ENCODE measurements at places on chromosomes 5 and 9.

GRCh38 chr5:101637599-101637998 lies 658.5 kb downstream of the SLCO4C1 start:
- no peak for DNase-seq

DNA sequence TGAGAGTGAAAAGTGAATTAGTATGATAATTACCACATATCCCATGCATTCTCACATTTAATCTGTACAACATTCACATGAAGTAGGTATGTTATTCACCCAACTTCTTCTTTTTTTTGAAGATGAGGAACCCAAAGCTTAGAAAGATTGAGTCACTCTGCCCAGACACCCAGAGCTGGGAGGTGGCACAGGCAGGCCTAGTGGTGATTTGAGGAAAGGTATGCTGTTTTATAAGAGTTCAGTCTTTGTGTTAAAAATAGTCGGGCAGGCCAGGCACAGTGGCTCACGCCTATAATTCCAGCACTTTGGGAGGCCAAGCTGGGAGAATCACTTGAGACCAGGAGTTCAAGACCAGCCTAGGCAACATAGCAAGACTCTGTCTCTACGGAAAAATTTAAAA lies 285.3 kb downstream of the NR3C1 start:
- no peak for DNase-seq

GRCh38 chr5:24525414-24525813 lies 119.4 kb downstream of the CDH10 start:
- no peak for DNase-seq

DNA sequence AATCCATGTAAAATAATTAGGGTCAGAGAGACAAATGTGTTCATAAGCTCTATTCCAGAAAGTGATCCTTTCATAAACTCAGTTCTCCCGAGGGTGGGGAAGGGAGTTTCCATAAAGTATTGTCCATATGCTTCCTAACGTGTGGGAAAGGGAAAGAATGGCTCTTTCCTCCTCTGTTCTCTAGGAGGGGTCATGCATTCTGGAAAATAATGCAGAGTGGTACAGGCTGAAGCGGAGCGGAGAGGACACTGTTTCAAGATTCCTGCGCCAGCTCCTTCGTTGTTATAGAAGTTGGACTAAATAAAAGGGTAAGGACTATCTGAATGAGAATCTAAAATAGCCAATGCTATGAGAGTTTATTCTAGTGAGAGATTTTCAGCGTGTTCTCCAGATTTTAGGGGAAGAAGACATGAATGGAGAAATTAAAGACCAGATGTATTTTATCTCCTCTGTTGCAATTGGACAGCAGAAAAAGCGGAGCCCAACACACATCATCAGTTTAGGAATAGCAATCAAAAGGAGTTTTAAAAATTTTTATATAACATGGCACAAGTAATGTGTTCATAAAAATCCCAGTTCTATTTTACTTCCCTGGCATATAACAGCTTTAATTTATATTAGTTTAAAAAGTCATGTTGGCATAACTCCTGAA lies 166.9 kb upstream of the MPDZ start:
- no peak for DNase-seq

DNA sequence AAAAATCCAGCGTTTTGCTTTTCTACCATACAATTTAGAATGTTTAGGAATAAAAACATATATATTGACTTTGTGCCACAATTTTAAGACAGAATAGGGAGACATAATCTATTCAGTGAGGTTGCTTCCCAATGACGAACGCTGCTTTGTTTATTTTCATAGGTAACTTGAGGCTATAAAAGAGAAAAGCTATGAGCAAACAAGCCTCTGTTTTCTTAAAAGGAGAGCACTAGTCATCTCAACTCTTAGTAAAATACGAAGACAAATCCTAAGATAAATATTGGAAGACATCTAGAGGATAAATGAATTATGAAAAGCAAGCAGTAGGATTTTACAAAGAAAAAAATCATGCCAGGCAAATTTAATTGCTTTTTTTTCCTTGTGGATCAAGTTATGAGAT lies 363.6 kb downstream of the ANXA1 start:
- no peak for DNase-seq

GRCh38 chr5:73694089-73694488 lies 68.1 kb downstream of the ARHGEF28 start:
- no peak for DNase-seq
